ENCODE measurements at places on chromosomes 4 and X. TPM values are rescaled to one million over a fixed set of nuclear protein-coding genes. Genes with fewer than 3 reads are reported as not detected.

GK gene
- 27.7 TPM for total RNA-seq

- no peak for DNase-seq
Measured at GRCh38 chr4:124343661-124344171, 368.8 kb downstream of the ANKRD50 start.

NEXMIF gene
- total RNA-seq = 0.49 TPM

PDGFRA gene
- total RNA-seq = not detected

- no peak for DNase-seq
Measured at GRCh38 chr4:101785486-101785885, 5.0 kb upstream of the BANK1 start.

Measured in activated CD8-positive, alpha-beta T cell treated with anti-CD3 and anti-CD28 coated beads for 36 hours (primary cell).